ENCODE measurements at places on chromosomes 16 and 17.
A peak's percentile ranks its signal among the peaks of the same experiment; 100 is the strongest.

GRCh38 chr16:4534151-4534790 lies 4.3 kb downstream of the CDIP1 start:
- DNase-seq: no peak

- no peak for DNase-seq
These were observed 28.8 kb downstream of the MSI2 start for GRCh38 chr17:57284984-57285646.

DNA sequence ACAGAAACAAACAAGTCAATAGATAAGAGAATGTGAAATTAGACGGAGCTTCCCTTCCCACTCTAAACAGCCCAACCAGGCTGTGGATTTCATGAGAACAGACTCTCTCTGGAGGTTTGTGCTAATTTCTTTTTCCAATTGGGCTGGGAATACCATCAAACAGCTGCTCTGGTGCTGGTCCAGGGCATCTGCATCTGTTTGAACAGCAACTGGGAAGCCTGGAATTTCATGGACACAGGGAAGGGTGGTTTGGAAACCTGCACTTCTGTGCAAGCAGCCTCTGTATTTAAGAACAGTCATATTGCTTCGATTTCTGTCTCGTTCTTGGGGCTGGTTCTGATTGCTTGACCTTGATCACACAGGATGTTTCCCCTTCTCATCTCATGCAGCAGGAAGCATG lies 88.7 kb downstream of the FOXL1 start:
- no peak for DNase-seq

GRCh38 chr17:57106107-57106835 lies 21.2 kb downstream of the AKAP1 start:
- DNase-seq: no peak

- DNase-seq: peak; percentile 13
These were observed 3.9 kb downstream of the TSPOAP1 start for GRCh38 chr17:58324409-58325288.

DNA sequence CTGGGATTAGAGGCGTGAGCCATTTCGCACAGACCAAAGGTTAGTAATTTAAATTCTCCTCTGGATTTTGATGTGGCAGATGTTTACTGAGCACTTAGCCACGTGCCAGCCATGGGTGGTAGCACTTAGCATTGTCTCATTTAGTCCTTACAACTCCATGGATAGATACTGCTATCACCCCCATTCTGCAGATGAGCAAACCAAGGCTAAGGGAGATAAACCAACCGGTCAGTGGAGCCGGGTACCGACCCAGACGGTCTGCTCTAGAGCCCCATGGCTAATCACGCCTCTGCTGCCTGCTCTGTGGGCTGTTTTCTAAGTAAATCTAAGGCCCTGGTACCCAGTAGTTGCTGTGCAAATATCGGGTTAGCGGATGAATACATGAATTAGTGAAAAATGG lies 12.6 kb upstream of the ADGRG1 start:
- DNase-seq: no peak

GRCh38 chr16:85562093-85562786 lies 50.9 kb upstream of the GSE1 start:
- no peak for DNase-seq
